ENCODE measurements at places on chromosomes 1 and 21.

- DNase-seq, result no peak
Observed at GRCh38 chr1:230503726-230504125, 77.6 kb upstream of the PGBD5 start.

- no peak for DNase-seq
Observed at GRCh38 chr1:42168391-42168670, 3.8 kb upstream of the GUCA2A start.

DNA sequence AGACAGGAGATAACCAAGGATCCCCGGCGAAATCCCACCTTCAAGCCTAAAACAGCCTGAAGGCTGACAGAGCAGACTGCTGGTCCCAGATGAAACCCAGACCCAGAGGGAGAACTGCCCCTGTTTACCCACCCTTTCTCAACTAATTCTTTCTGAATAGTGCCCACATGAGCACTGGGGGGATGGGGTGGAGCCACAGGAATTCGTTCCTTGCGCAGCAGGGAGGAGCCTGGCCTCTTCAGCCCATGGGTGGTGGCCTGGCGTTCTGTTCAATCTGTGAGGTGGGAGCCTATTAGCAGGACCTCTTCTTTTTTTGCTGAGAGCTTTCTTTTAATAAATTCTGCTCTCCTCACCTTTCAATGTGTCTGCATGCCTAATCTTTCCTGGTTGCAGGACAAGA, 6.6 kb upstream of the AK5 start:
- no peak for DNase-seq

DNA sequence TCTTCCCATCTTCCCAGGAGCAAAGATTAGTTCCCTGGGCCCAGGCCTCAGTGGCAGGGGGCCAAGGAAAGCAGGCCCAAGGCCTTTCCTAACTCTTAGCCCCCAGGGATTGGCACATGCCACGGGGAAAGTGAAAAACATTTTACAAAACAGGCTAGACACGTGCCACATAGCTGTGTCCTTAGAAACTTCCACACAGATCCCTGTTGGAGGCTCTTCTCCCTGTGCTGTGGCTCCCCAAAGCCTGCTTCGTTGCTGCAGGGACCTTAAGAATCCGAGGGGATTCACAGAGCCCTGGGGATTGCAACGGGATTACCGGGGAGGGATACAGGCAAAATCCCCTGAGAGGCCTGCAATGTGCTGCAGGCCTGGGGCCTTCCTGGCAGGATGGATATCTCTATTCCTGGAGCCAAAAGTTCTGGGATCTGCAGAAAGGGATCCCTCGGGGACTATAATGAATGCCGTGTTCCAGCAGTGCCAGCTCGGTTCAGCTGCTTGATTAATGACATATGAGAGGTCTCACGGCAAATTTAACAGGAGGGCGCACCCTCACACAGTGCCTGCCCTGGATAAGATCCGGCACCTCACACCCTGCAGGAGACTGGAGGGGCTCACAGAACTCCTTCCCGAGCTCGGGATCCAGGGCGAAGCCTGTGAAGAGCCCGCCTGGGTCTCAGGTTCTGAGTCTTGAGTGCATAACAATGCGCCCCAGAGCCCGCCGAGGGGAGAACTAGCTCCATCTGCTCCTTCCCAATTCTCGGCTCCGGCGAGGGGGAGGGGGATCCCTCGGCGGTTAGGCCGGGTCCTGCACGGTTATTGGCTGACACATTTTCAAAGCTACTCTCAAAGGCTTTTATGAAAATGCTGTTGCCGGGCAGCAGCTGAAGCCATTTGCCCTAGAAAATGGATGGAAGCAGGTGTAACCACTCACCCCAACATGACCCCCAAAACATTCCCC, 15.3 kb upstream of the RGS8 start:
- DNase-seq, result no peak

DNA sequence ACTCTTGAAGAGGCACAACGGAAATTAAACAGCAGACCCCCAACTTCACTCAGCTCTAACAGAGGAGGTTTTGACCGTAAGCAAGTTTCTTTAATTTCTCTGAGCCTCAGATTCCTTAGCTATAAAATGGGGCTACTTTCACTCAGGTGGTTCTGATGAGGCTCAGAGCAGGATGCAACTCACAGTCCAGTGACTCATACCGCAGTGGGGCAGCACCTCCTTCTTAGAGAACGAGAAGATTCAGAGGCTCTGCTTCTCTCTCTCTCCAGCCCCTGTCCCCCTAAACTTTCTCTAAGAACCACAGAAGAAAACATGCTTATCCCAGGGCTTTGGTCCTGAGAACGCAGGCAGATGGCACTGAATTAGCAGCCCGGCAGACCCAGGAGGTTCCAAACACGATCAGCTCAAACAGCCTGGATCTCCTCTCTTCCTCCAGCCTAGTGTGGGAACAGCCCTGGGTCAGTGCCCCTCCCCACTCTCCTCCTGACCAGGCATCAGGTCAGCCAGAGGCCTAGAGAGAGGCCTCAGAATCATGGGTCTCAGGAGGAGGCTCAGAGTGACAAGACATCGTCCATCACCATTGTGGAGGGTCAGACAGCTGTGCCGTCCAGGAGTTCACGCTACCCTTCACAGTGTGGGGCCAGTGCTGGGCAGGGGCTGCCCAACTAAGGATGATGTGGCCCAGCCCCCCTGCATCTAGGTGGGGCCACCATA, 433.0 kb downstream of the PTPRU start:
- no peak for DNase-seq

GRCh38 chr21:46552274-46552673, 52.6 kb downstream of the S100B start:
- no peak for DNase-seq

GRCh38 chr1:176957603-176958002, 206.9 kb downstream of the ASTN1 start:
- DNase-seq, result no peak

DNA sequence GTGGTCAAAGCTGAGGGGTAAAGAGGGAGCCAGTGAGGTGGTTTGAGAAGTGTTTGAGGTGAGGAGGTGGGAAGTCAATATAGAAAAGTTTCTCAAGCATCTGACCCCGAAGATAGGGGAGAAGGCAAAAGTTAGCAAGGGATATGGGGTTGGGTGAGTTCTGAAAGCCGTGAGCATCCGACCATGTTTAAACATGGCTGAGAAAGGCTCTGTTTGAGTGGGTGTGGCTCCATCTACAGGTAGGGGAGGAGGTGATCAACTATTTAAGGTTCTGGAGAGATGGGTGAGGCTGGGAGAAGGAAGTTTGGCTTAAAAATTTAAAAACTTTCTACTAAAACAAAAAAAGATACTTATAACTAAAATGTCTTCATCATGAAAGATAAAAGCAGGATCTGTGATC, 273.8 kb downstream of the KCNJ6 start:
- no peak for DNase-seq

GRCh38 chr1:175648927-175649326, 94.5 kb downstream of the TNR start:
- DNase-seq, result no peak

- no peak for DNase-seq
Observed at GRCh38 chr1:59186656-59187055, 110.2 kb upstream of the FGGY start.

GRCh38 chr1:200676829-200677228, 7.1 kb upstream of the DDX59 start:
- no peak for DNase-seq

DNA sequence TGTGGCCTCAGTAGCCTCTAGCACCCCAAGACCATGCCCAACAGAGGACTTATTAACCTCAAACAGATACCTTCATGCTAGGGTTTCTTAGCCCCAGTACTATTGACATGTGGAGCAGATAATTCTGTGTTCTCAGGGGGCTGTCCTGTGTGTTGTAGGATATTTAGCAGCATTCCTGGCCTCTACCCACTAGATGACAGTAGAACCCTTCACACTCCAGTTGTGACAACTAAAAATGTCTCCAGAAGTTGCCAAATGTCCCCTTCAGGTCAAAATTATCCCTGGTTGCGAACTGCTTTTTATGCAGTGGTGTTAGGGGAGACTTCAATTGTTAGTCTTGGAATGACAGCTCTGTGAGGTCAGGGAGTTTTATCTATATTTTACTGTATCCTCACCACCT, 8.1 kb downstream of the KAZN start:
- no peak for DNase-seq

DNA sequence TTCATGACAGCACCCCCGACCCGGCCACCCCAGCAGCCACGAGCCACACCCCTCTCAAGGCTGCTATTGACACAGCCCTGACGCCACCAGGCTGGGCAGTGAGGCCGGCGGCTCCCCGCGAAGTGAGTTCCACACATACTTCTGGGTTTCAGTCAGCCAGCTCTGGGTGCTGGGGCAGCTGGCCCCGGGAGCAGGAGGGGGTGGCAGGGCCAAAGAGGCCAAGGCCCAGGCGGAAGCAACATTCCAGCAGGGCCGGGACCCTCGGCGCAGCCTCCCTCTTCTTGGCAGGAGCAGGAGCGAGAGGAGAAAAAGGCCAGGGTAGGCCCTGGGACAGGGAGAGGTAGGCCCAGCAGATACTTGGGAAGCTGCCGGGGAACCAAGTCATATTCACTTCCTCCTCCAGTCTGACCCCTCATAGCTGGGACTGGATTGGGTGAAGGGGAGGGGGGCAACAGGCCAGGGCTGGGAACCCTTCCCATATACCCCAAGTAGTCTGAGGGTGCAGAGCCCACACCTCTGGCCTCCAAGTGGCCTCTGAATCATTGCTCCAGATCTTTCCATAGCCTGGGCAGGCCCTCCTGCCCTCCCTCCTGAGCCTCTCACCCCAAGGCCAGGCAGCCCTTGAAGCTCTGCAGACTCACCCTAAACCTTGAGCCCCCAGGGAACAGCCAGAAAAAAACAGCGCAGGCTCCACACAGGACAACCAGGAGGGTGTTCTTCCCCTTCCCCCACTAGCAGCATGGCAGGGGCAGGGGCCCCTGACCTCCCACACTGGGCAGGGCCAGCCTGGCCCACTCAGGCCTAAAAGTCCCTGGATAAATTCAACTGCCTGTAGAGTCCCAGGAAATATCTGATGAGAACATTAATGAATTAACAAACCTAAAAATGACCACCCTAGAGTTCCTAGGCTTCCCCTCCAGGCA, 5.7 kb downstream of the HSPG2 start:
- no peak for DNase-seq

DNA sequence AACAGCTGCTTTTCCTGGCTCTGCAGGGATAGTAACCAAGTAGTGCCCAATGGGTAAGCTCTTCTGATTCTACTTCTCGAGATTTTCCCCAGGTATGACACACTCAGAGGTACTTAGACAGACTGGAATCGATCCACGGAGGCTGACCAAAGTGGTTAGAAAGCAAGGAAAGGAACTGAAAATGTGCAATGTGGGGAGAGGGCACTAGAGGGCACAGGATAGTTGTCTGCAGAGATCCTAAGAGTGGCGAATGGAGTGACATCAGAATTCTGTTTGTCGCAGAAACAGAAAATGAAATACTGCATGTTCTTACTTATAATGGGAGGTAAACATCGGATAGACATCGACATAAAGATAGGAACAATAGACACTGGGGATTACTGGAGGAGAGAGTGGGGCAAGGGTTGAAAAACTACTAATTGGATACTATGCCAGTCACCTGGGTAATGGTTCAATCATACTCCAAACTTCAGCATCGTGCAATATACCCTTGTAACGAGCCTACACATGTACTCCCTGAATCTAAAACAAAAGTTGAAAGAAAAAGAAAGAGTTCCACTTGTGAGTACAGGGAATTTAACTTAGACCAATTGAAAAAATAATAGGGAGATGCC, 23.3 kb downstream of the CYP2J2 start:
- no peak for DNase-seq

- DNase-seq, result no peak
Observed at GRCh38 chr1:168488138-168488537, 55.7 kb downstream of the XCL2 start.

DNA sequence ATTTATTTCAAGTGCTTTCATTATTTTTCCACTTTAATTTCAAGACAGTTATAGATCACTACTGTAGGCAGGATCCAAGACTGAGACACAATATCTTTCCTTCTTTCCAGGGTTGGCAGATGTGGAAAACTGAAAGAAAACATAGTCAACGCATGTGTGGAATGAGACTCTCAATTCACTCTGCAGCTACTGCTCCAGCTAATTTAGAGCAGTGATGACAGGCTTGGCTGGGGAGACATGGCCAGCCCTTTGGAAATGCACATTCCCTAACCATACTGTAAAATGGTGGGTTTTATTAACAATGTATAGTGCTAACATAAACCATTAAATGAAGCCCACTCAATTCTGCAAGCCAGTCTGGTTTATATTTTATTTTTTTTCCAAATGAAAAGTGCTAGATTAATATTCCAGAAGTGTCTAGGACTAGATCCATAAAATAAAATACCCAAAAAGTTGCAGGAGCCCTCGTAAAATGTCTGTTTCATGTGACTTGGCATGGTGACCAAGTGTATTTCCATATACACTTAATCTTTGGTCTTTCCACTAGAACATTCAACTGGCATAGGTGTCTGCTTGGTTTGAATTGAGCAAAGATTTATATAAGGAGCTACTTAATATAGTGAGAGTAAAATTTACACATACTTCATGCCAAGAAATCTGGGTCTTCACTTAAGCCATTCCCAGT, 32.9 kb downstream of the COL11A1 start:
- no peak for DNase-seq

DNA sequence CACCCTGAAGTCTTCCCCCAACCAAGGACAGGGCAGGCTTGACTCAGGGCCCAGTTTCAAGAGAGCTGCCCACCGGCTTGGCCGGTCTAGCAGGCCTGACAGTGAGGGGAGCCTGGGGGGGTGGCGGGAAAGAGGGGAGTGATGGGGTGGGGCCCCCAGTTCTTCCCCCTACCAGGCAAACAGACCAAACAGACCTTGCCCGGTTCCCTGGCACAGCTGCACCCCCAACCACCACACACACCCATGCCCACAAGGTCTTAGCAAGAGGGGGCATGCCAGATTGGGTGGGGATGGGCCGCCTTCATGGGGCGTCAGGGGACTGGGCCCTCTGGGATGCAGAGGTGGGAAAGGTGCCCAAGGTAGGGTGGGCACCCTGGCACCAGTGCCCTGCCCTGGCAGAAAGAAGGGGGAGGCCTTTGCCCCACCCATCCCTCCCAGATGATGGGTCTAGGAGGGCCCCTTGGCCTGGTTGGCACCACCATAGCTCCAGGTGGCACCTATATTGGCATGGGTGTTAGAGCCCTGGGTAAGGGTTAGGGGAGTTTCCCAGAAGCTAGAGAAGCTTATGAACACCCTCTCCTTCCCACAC, 8.9 kb downstream of the ZBTB7B start:
- DNase-seq, result no peak

Data from stimulated activated CD4-positive, alpha-beta T cell treated with anti-CD3 and anti-CD28 coated beads, TNF-alpha, amount 100 ng/mL, for 48 hours (primary cell).